T-helper 2 cell (primary cell): ENCODE measurements at places on chromosomes 16 and 17.

GRCh38 chr17:80884811-80885210 is 106.8 kb upstream of the CHMP6 start:
- DNase-seq, result no peak

DNA sequence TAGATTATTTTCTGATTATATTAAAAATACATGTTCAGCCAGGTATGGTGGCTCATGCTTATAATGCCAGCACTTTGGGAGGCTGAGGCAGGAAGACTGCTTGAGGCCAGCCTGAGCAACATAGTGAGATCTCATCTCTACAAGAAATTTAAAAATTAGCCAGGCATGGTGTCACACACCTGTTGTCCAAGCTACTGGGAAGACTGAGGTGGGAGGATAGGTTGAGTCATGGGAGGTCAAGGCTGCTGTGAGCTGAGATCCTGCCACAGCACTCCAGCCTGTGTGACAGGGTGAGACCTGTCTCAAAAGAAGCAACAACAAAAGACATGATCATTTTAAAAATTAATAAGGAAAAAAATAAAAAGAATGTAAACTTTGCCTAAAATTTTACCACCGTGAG is 40.7 kb downstream of the PRAC1 start:
- no peak for DNase-seq

DNA sequence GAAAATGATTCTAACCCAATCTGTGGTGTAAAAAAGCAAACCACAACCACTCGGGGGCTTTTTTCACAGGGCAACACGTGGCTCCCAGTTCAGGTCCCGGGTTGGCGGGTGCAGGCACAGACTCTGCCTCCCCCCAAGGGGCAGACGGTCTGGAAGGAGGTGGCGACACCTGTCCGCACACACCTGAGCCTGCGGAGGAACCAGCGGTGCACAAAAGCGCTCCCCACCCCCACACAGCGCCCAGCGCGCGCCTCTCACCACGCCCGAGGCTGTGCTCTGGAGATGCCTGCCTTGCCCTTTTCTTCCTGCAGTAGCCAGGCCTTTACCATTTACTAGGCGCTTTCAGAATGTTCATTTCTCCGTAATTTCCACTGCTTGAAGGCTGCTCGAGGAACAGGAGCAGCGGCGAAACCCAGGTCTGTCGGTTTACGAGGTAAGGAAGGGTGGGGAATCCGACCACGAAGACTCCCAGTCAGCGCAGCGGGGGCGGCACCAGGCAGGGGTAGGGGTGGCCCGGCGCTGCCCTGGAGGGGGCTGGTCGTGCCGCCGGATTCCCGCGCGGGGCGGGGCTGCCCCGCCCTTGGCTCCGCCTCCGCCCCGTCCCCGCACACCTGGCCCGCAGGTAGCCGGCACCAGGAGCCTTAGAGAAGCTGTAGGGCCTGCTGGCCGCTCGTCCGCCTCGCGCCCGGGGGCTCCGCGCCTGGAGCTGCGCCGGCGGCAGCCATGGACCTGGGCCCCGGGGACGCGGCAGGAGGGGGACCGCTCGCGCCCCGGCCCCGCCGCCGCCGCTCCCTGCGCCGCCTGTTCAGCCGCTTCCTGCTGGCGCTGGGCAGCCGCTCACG is at the start of gene USP43:
Gene USP43 (plus strand): TSS at position 608 of the 842 bp plus-strand sequence. CDS start 116 bp downstream, at position 724.
- no peak for DNase-seq

DNA sequence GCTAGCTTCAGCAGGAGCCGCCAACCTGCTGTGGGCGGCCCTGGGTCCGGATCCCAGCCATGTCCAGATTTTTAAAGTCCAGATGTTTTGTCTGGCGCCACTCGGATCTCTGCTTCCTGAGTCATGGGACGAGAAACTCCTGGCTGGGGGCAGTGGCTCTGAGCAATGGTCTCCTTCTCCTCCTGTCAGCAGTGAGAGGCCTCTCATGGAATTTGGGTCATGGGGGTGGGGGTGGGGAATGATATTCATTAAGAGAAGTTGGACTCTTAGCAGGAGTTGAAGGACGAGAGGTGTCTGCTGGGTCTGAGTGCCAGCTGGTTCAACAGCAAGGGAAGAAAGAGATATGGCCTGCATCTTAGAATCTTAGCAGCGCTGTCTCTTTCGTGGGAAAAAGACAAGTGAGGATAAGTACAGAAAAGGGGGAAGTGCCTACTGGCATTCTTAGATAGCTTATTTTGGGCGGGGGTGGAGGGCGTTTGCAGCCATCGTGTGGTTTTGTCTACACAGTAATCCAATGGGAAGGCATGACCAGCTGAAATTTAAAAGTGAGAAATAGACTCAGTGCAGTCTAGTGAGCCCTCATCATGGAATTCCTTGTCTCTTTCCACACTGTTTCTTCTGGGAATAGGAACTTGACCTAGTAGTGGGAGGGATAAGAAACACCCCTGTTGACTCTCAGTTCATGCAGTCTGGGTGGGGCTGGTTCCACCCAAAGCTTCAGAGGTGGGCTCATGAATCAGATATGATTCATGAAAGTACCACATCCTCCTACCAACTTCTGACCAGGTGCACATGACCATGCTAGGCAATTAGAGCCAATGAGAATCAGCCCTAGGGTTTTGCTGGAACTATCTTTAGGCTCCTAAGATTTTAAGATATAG is 80.5 kb downstream of the MYH13 start:
- no peak for DNase-seq

DNA sequence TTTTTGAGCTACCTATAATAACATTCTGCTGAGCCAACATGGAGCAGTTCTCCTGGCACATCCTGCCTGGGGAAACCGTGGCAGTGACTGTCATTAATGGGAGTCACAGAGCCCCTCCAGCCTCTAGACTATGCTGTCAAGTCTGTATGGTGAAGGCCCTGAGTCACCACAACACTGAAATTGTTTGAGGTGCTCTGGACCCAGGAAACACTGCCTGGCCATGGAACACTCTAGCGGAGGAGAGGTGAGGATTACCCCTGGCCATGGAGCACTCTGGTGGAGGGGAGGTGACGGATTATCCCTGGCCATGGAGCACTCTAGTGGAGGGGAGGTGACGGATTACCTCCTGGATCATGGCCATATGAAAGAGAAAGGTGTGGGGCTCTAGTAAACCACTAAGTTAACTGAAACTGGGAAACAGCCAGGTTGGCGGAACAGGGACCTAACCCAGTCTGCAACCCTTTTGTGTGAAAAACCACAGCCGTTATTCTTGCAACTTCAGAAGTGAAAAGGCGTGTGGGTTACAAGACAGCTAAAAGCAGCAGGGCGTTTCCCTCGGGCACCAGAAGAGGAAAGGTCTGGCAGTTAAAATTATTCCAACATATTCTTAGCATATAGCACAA is 156.7 kb downstream of the KCNJ12 start:
- no peak for DNase-seq
